Stimulated activated CD4-positive, alpha-beta T cell treated with anti-CD3 and anti-CD28 coated beads, Interleukin-4, amount 100 ng/mL, for 24 hours (primary cell): ENCODE measurements at places on chromosomes 6 and 20.
A peak's percentile ranks its signal among the peaks of the same experiment; 100 is the strongest.

DNA sequence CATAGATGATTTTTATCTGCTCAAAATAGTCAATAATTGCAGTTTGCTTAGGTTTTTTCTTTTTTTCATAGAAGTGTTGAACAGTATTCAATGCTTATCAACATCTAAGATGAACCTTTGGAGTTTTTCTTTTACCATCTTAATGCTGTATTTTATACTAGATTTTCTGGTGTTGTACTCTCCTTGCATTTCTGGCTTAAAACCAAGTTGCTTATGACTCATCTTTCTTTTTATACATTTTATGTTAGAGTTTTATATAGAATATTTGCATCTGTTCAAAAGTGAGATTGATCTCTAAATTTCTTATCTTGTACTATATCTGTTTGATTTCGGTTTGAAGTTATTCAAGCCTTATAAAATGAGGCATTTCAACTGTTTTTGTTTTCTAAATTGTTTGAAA is 232.5 kb downstream of the RFPL4B start:
- DNase-seq, result no peak

- no peak for DNase-seq
Observed at GRCh38 chr20:35511814-35512420, 17.5 kb downstream of the C20orf173 start.

DNA sequence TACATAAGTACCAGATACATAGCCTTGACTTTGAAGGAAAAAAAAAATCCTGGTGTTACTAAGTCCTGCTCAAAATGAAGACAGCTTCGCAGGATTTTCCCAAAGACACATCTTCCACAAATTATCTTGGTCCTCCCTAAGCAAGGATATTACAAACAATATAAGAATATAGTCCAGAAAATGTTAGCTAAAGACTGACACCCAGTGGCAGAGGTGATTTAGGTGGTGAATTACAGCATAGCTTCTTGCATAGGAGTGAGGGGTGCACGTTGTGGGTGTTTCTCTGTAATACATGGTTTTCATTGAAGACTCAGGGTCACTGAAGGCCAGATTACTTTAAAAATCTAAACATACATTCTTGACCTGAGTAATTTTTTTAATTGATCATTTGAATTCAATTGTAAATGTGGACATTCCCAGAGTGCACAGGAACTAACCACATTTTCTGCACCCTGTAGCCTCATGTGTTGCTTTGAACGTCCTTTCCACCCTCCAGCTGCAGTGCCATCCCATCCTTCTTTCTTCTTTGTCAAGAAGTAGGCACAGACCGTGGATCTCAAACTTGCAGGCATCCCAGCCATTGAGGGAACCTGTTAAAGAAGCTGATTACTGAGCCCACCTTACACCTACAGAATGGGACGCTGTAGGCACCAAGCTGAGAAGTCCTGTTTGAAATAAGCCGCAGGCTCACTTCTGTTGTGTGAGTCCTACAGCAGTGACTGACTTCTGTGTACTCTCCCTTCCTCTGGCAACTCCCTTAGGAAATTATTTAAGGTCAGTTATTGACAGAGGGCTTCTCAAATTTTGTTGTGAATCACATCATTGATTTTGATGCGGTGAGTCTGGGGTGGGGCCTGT is 102.6 kb downstream of the PERP start:
- peak; percentile 32 for DNase-seq

GRCh38 chr6:39210450-39210849 is 18.8 kb downstream of the KCNK5 start:
- no peak for DNase-seq

DNA sequence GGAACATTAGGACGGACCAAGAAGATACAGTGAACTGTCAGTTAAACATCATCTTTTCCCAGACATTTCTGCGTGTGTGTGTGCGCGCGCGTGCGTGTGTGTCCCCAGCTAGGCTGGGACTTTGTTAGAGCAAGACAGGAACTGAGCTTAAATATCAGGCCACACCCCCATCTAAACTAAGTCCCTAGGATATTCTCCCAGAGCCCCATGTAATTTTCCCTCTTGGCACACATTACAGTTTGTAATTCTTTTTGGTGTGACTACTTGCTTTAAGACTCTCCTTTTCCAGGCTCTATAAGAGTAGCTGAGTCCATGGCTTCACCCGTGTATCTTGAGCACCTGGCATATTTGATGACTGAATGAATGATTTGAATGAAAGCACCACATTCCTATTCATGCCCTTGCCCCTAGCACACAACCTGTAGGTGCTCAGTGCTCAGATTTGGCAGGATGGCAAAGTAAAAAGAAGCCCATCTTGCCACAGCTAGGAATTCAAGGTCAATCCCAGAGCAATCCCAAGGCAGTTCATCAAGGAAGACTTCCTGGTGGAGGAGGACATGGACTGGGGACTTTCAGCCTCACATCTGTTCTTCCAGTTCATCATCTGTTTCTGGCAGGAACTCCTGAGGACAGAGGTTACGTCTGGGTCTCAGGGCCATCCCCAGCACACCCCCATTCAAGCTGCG is 69.2 kb downstream of the MRPL14 start:
- DNase-seq, result no peak

DNA sequence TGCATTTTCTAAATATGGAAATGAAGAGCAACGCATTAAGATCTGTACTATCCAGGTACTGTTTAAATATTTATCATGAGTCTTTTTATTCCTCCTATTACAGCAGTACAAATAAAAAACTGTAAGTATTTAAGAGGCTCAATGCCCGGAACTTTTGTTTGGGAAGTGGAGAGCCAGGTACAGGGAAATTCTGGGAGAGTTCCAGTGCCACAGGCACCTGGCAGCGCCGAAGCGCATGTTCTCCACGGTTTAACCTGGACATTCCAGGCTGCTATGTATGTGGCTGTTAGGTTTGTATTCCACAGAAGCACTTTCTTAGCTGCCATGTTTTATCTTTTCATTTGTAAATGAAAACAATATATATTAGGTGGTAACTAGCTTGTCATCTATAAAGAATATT is 81.7 kb downstream of the PREP start:
- DNase-seq, result no peak
